ENCODE measurements at places on chromosomes 6 and 20. TPM values are rescaled to one million over a fixed set of nuclear protein-coding genes. Genes with fewer than 3 reads are reported as not detected.

DYNLT1 gene
- 90.0 TPM for total RNA-seq

NNAT gene
- total RNA-seq = 576 TPM

ALDH5A1 gene
- total RNA-seq = 43.6 TPM

GRM1 gene
- total RNA-seq = 26.8 TPM

OPRM1 gene
- 56.7 TPM for total RNA-seq

All from diencephalon (tissue), 1 donor.